ENCODE measurements at places on chromosomes 3 and 15. TPM values are rescaled to one million over a fixed set of nuclear protein-coding genes. Genes with fewer than 3 reads are reported as not detected.

- H3K36me3 ChIP-seq = peaks cover 10% of the 10 kb centered on the region
- H3K4me1 ChIP-seq = no peaks in the 10 kb centered on the region
- no peak overlapping the region for H3K4me3 ChIP-seq
- H3K27me3 ChIP-seq = no peaks in the 10 kb centered on the region
- no peak overlapping the region for H3K27ac ChIP-seq
These were observed 49.7 kb upstream of the BOC start for GRCh38 chr3:113161661-113162060.

Gene MGLL
- 25.3 TPM for total RNA-seq

DNA sequence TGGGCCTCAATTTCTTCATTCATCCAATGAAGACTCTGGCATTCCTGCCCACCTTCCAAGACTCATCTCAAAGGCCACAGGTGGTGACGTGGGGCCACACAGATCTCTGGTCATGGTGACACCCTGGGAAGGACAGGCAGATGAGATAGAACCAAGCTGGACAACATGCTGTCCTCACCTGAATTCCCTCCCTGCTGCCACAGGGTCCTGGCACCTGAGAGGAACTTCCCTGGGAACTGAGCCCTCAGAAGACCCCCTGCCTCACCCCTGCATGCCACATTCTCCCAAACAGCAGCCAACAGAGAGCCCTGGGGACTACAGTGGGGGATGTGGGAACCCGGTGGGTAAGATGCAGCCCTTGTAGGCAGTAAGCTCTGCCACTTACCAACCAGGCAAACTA lies 10.7 kb downstream of the KLF15 start:
- no peaks in the 10 kb centered on the region for H3K4me1 ChIP-seq
- H3K27me3 ChIP-seq = no peaks in the 10 kb centered on the region
- no peak overlapping the region for H3K27ac ChIP-seq
- H3K4me3 ChIP-seq = no peak overlapping the region

GRCh38 chr3:10284496-10284895 lies 8.3 kb downstream of the GHRL start:
- no peaks in the 10 kb centered on the region for H3K4me1 ChIP-seq
- no peak overlapping the region for H3K4me3 ChIP-seq
- H3K27me3 ChIP-seq = no peaks in the 10 kb centered on the region
- DNase-seq = no peak

Gene GOLGA8G
- 0.09 TPM for total RNA-seq

Gene HCLS1
- 1.6 TPM for total RNA-seq

Gene FOXB1
- not detected for total RNA-seq

DNA sequence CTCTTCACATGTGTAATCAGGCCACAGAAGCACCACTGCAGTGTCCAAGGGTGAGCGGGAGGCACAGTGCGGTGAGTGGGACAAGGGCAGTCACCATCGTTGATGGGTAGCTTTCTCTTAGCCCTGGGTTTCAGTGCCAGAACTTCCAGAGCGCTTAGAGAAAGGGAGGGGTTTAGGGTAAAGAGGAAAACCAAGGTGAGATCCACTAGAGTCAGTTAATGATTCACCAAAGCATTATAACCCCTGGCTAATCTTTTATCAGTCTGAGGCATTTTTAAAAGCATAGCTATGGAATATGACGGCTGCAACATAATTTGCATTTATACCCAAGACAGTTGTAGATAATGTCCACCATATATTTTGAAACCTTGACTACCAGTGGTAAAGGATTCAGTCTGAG lies 94.8 kb downstream of the SHQ1 start:
- no peaks in the 10 kb centered on the region for H3K27me3 ChIP-seq
- no peak for DNase-seq
- H3K4me1 ChIP-seq = peaks cover 19% of the 10 kb centered on the region
- H3K4me3 ChIP-seq = no peak overlapping the region
- H3K36me3 ChIP-seq = peaks cover 10% of the 10 kb centered on the region
- no peak overlapping the region for H3K27ac ChIP-seq

DNA sequence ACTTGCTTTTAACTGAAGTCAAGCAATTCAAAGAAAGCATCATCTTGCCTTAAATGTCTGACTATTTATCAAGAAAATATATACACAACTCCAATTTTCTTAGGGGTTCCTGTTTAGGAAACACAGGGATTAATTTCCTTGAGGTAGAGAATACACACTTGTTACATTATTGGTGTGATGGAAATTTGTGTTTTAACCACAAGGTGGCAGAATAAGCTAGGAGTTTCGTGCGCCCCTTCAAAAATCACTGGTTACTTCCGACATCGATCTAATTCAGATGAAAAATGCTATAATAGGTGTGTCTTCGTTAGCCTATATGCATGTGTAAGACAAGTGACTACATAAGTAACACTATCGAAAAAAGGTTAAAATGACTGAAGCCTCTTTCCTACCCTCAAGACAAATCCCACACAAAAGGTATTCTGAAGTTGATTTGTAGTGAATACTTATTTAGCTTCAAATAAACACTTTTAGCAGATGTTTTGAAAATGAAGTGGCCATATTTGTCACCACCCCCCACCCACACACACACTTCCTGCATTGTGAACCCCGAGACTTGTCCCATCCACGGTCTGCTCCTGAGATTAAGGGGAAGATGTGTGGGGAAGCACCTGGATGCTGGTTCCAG lies 246.5 kb downstream of the ROBO1 start:
- DNase-seq = peak; percentile 63
- H3K36me3 ChIP-seq = no peaks in the 10 kb centered on the region
- H3K27ac ChIP-seq = no peak overlapping the region
- no peaks in the 10 kb centered on the region for H3K4me1 ChIP-seq
- H3K4me3 ChIP-seq = no peak overlapping the region

DNA sequence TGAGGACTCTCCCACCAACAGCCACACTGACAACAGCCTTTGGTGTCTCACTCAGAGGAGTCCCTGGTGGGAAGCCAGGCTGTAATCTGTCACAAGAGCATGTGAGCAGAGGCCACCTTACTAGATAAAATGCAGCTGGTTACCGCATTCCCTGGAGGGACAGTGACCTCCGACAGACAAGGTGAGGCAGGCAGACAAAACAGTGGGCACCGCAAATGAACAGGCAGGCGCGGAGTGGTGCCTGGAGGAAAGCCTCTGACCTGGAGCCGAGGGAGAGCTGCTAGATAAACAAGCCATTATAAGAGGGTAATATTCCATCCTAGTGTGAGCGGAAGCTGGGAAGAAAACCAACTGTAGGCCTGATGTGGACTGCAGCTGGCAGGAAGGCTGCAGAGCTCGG lies 736.4 kb downstream of the FHIT start:
- no peaks in the 10 kb centered on the region for H3K4me1 ChIP-seq
- no peak for DNase-seq
- no peak overlapping the region for H3K4me3 ChIP-seq
- H3K36me3 ChIP-seq = no peaks in the 10 kb centered on the region
- no peak overlapping the region for H3K27ac ChIP-seq
- no peaks in the 10 kb centered on the region for H3K27me3 ChIP-seq

DNA sequence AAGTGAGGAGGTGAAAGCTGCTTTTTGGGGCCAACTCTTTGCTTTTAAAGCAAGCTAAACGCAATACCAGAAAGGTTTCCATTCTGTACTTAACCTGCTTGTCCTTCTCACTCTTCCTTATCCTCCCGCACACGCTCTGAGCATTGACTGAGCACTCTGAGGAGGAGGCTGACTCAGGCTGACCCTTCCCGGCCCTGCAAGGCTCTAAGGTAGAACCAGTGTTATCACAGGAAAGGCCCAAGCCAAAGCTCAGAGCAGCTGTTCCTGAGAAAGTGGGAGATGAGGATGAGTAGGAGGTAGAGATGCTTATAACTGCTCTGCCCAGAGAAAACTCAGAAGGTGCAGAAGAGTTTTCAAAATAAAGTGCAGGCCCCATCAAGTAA lies 2.3 kb downstream of the B3GNT5 start:
- peaks cover 11% of the 10 kb centered on the region for H3K36me3 ChIP-seq
- no peaks in the 10 kb centered on the region for H3K27me3 ChIP-seq
- H3K27ac ChIP-seq = peak overlapping the region; percentile 90
- peaks cover 55% of the 10 kb centered on the region for H3K4me1 ChIP-seq

Gene FAM98B
- 26.5 TPM for total RNA-seq

Data from MCF 10A (cell line).